ENCODE measurements at places on chromosomes 1 and 21.

DNA sequence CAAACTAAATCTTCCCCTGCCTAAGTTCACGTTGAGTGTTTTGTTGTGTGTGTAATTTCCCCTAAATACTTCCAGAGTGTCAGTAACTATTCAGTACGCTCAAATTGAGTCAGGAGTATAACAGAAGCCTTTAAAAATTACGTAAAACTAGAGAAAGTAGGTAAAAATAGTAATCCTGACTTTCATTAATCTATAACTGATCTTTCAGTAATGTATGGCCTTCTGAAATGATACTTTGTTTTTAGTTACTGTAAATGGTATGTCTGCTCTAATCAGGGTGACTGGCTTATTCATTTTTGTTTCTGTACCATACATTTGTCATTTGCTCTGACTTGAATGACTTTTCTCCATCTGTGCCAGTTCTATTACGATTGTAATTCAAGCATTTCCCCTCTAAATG lies 29.4 kb downstream of the MIER1 start:
- no peak for DNase-seq

DNA sequence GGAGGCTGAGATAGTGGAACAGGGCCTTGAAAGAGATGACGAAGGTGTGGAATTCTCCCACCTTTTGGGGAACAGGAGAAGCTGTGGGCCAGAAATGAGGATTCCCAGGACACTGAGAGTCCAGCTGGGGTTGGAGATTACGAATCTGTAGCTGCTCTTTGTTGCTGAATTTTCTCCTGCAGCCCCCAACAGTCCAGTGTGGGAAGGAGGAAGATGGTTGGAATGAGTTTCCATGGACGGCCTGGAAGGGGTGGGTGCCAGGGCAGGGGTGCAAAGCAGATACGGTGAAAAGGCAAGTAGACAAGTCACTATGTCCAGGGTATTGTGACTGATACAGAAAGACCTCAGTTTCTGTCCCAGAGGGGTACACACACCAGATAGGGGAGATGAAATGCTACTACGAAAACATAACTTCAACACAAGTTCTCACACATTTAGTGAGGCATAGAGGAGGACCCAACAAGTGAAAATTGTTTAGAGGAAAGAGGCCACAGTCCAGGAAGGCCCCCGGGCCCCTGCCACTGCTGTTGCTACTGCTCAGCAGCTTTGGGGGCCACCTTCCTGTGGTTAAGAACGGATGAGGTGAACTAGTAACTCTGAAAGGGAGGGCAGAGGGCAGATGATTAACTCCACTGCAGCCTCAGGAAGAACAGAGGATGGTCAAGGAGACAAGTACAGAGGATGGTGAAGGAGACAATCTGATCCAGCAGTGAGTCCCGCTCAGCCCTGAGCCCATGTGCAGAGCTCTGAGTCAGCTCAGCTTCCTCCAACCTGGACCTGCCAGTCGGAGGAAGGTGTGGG lies 7.3 kb downstream of the CD244 start:
- no peak for DNase-seq

- DNase-seq: no peak
Measured at GRCh38 chr1:211633524-211633846, 41.9 kb downstream of the NEK2 start.

DNA sequence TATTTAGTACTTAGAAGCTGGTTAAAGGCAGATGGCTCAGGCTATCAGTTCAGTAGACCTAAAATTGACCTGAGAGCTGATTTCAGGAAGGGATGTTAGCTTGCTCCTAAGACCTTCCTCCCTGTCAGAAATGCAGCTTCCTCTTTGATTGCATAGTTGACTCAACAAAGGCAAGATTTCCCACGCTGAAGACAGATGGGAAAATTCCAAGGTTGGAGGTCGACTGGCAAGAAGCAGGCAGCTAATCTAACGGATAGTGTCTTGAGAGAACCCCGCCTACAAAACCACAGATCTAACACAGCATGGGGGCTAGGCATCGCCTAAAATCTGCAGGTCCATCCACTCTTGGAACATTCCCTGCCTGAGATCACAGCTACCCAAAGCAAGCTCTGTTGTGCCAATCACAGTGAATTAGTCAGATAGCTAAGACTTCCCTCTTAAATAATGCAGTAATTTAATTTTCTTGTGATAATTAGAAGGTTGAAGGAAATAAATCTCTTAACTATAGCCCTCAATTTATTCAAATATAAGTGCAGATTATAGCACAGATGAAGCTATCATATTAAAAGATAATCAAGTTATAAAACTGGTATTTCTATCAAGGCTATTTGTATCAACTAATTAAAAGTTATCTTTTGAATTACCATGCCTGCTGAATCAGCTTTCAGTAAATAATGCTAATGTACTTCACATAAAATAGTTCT lies 357.8 kb upstream of the SGIP1 start:
- no peak for DNase-seq

DNA sequence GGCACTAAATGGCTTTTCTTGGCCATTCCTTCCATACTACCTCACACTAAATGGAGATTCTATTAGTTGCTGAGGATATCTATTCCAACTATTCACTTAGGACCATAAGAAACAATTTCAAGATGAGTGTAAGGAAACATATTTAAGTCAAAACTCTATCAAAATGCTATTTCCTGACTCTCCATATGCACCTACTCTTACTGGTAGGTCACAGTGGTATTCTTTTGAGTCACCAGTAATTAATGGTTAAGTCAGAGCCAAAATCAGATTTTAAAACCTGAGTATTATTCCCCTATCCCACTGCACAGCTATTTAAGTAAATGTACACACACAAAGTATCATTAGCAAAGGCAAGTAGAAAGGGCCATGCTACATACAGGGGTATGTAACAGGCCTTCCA lies 50.3 kb downstream of the ARID4B start:
- DNase-seq: no peak

Measured in activated effector memory CD4-positive, alpha-beta T cell treated with Interleukin-2 at 50 U/mL for 16 hours (primary cell).